ENCODE measurements at places on chromosomes 2 and 18.

DNA sequence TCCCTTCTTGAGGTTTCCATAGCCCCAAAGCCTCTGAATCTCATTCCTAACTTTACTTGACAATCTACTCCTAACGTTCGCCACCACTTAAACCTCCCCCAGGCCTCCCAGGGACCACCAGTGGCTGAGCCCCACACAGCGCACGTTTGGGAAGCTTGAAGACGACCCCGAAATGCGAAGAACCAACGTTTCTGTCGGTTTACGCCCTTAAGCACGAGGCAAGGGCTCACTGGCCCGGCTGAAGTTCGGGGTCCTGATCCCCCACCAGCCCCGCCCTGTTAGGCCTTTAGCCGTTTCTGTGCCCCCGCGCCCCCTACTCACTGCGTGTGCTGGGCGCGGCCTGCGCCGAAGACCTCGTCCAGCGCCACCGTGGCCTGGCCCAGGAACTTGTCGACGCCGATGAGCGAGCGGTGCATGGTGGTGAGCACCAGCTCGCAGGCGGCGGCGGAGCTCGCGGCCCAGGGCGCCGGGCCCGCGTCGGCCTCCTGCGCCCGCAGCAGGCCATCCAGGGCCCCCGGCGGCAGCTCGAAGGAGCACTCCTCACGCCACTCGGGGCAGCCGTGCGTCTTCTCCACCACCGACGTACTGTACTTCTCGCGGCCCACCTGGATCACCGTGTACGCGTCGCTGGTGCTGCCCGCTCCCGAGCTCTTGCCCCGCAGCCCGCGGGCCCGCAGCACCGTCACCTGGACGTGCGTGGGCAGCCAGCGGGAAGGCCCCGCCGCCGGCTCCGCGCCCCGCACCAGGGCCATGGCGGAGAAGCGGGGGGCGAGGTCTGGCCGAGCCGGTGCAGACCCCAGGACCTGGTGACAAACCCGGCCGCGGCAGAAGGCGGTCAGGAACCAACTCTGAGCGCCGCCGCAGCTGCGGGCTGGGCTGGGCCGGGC is 479 bp downstream of the RAB11FIP5 start:
- no peak for DNase-seq

GRCh38 chr18:76203552-76203951 is 291.5 kb downstream of the ZNF516 start:
- DNase-seq: no peak

DNA sequence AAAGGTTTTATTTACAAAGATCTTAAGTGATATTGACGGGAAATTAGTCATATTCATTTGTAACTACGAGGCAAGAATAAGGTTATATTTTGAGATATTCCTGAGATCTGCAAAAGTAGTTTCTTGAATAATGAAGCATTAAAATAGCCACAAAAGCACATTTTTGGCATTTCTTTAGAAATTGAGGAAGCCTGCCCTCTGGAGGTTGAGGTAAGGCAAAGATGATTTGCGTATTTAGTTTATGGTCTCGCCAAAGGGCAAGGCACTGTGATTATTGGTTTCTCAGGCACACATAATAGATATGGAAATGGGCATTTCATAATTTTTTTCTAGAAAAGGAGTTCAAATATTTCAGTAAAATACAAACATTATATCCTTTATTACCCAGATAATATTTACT is 143.7 kb upstream of the RPRM start:
- DNase-seq: no peak

DNA sequence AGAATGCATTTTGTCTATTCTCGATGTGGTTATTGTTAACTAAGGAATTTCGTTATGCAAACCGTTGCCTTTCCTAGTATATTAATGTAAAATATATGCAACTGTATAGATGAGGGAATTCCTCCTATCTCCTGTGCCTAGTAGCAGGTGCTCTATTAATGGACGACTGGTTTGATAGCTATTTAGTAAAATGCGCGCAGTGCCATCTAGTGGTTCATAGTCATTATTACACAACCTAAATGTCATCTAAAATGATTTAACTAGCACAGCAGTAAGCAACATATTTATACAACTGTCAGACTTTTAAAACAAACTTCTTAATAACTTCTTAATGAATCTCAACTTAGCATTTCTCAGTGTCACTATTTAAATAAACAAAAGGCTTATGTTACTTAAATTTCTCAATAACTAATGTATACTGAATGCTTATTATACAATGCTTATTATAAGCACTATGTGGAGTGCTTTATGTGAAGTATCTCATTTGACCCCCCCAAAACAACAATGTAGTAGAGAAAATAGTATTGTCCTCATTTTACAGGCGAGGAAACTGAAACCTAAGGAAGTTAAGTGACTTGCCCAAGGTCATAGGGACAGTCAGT is 77.9 kb downstream of the DTNA start:
- no peak for DNase-seq

GRCh38 chr2:175004730-175004979 is 526 bp downstream of the CHN1 start:
- DNase-seq: no peak

GRCh38 chr2:98708396-98709186 is 22.3 kb downstream of the MGAT4A start:
- DNase-seq: no peak

DNA sequence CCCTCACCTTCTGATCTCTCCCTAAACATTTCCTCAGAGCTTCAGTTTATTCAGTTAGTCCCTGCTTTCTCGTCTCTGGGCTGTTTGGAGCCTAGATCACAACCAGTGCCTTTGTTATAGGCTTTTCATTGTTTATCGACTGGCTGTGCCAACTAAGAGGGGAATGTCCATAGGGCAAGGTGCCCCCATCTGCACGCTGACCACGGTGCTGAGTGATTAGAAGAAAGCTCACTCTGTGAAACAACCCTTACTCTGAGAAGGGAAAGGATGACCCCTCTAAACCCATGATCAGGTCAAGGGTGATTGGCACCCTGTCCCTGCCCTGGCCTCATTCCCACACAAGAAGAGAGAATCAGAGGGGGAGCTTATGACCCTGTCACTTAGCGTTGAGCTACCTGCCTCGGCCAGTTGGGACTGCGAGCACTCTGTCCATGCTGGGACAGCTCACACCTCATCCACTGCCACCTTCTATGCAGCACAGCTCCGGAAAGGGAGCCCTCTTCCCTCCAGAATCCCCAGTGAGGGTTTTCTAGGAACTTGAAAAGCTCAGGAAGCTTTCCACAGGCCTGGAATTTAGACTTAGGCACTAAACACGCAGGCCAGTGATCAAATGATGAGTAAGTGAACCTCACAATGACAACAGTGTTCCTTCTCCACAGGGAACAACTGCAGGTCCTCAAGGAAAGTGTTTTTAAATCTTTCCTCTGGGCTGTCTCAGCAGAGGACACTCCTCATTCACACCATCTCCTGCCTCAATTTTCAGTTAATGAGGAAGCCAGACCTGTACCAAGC is 2.3 kb upstream of the ACTG2 start:
- DNase-seq: no peak

GRCh38 chr2:240568678-240569522 is 616 bp downstream of the RNPEPL1 start:
- DNase-seq: no peak

GRCh38 chr2:223306371-223306770 is 254.4 kb downstream of the KCNE4 start:
- no peak for DNase-seq

DNA sequence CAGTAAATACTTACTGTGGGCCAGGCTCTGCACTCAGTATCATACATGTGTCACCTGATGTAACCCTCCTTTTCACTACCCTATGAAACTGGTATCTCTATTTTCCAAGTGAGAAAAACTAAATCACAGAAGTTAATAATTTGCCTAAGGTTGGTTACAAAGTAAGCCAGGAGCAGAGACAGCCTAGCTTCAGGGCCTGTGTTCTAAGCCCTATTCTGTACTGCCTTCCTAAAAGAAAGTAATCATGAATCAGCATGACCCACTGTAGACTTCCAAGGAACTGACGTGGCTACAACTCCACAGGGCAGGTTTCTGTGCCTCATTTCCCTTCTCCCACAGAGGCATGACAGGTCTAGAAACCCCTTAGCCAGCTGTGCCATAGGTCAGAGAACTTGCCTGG is 14.3 kb downstream of the ZNF142 start:
- DNase-seq: no peak

DNA sequence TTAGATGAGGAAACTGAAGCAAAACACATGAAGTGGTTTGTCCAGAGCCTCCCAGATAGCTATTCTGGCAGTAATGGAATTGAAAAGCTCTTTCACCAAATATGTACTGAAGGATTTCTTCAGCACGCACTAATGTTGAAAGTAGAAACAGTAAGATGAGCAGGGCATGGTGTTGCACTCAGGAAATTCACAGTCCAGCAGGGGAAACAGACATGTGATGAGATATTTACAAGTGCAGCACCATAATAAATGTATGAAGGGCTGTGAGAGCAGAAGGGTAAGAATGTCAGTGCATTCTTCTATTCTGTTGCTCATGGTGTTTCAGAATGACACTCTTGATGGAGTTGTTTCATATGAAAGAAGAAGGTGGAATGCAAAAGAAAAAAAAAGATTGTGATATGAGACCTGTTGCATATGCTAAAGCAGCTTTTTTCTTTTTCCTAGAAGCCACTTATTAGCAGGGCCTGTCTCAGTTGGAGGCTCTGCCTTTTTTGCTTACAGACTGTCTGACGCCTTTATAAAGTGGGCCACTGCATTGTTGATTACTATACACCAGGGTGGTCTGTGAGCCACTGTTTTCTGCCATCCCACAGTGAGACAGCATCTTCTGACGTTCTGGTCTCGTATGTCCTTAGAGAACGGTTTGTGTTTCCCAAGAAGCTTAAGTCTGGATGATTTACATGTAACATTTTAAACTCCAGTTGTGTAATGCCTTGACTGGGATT is 516.9 kb downstream of the ARHGAP15 start:
- DNase-seq: no peak

- no peak for DNase-seq
Measured at GRCh38 chr2:192809173-192809572, 614.4 kb upstream of the TMEFF2 start.

GRCh38 chr2:168373468-168373867 is 82.6 kb upstream of the CERS6 start:
- DNase-seq: no peak

DNA sequence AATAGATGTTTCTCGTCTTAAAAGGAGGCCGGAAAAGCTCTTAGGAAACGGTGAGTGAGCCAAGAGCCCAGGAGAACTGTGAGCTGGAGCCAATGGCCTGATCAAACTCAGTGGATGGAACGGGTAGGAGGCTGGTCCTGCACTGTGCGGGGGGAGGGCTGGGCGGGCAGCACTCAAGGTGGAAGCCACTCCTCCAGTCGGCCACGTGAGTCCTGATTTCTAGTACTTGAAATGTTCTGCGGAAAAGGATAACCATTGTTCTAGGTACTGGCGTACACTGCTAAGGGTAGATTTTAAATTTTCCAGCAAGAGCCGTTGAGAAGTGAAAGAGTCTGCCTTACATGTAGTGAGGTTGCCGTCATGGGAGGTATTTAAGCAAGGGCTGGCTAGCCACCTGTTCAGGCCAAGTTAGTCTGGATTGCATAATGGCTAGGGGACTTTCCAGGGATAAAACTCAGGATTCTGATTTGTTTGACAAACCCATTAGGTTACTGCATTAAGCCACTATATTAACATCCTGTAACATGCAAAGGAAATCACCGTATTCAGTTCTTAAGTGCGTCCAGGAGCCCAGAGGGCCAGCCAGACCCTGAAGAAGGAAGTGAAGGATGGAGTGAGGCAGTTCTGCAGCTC is 51.3 kb upstream of the ODC1 start:
- no peak for DNase-seq

DNA sequence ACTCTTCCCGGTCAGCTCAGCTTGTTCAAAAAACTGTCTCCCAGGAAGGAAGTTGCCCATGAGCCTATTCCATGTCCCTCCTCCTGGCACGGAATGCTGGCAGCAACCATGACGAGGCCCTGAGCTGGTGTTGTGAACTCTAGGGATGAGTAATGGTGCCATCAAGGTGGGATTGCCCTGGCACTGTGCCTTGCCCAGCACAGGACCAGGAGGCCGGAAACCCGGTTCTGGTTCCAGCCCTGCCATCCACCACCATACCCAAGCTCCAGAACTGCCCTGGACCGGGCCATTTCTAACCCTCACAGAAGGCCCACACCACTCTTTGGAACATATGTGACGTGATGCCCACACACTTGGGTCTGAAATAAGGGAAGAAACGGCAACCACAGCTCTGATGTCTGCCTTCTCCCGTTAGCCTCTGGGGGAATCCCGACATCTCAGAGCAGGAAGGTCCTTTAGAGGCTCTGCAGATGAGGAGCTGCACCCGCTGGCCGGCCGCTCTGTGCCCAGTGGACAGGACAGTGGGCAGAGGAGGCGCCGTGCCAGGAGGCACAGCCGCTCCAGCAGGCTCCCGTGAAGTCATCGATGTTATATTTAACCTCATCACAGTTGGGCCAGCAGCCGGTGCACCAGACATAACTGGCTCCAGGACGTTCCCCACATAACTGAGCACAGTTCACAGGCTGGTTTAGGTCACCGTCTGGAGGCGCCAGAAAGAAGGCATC is 462.1 kb upstream of the ID2 start:
- DNase-seq: no peak

- DNase-seq: no peak
Measured at GRCh38 chr18:57640236-57640635, 18.6 kb upstream of the NARS1 start.

DNA sequence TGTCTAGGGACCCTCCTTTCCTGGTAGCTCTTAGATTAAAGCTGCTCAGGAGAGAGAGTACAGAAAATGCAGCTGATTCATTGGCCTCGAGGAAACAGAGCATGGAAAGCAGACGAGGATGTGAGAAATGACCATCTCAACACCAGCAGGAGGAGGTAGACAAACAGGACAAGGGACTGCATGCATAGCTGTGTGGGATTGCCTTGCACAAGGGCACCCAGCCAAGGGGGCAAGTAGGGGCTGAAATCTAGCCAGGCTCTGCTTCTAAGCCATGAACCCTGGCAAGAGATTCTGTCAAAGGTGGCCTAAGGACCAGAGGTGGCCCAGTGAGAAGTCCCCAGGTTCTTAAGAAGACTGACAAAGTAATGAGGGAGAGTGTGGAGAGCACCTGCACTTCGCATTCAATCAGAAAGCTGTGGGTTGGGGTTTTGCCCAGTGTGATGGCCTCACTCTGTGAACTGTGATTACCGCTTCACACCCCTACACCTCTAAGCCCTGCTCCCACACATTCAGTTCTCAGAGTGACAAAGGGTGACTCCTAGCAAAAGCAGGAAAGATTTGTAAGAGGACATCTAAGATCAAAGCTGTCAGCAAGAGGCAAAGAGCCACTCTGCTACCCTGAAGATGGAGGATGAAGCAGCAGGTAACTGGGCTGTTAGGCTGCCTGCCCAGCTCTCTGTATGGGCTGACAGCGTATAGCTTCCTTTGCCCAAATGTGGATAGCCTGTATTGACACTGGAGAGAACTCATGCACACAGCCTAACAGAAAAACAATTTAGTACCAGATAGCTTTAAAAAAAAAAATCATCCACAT is 151.3 kb upstream of the PELI1 start:
- no peak for DNase-seq

GRCh38 chr2:181790716-181791649 is 100.5 kb upstream of the ITPRID2 start:
- no peak for DNase-seq
